Lung microvascular endothelial cell (primary cell): ENCODE measurements at places on chromosomes 13 and 19.

DNA sequence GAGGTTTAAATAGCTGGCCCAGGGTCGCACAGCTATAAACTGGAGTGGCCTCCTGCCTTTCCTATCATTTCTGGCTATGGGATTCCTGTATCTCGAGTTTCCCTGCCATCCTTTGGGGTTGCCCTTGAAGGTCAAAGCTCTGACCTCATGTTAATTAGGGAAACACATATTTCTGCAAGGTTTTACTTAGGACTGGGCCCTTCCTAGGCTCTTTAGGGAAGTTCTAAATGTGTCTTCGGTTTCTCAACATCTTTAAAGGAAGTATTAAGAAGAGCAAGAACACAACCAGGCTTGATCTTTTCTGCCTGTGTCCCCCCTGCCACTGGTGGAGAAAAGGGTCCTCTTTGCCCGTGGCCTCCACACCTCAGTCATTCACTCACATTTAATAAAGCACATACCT lies 10.8 kb downstream of the LCP1 start:
- DNase-seq = no peak

- no peak for DNase-seq
Observed at GRCh38 chr19:54532528-54532927, 29.9 kb downstream of the LAIR2 start.

GRCh38 chr19:41548954-41549688 lies 26.8 kb upstream of the CEACAM21 start:
- peak; percentile 48 for DNase-seq

DNA sequence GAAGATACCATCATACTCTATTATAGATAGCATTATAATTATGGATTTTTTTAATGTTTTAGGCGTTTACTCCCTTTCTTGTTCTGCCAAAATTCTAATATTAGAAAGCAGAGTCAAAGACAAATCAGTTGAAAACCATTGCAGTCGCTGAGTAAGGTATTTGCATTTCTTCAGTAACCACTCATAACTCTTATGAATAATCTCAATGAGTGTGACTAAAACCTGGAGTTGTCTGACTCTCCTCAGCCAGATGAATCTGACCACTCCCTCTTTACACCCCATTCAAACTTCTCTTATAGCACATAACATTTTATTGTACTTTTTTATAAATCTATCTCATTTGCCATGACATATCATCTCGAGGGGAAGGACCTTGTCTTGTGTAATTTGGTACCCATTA lies 1006.5 kb downstream of the DIAPH3 start:
- DNase-seq = no peak

DNA sequence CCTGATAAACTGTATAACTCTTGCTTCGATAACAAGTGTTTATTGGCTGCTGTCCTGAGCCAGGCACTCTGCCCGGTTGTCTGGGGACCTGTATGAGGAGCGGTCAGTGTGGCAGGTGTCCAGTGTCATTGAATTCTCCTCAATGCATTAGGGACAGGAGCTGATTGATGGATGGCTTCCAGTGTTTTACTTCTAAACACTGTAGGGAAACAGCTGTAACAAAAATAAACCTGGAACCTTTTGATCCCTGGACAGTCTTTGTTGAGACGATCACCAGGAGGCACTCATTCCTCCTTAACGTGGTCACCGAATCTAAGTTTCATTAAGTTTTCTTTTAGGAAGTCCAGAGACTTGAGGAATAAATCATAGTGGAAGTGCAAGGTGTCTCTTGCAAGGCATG lies 17.9 kb downstream of the UBAC2 start:
- DNase-seq = peak; percentile 30

DNA sequence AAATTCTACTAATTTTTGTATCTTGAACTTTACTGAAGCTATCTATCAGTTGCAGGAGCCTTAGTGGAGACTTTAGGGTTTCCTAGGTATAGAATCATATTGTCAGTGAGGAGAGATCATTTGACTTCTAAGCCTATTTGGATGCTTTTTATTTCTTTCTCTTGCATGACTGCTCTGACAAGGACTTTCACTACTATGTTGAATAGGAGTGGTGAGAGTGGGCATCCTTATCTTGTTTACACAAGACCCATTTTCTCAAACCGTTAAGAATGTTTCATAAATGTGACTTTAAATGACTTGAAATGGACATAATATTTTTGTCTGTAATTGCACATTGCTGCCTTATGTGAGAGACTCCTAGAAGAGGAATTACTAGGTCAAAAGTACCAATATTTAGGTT lies 17.9 kb upstream of the CSNK1A1L start:
- no peak for DNase-seq

DNA sequence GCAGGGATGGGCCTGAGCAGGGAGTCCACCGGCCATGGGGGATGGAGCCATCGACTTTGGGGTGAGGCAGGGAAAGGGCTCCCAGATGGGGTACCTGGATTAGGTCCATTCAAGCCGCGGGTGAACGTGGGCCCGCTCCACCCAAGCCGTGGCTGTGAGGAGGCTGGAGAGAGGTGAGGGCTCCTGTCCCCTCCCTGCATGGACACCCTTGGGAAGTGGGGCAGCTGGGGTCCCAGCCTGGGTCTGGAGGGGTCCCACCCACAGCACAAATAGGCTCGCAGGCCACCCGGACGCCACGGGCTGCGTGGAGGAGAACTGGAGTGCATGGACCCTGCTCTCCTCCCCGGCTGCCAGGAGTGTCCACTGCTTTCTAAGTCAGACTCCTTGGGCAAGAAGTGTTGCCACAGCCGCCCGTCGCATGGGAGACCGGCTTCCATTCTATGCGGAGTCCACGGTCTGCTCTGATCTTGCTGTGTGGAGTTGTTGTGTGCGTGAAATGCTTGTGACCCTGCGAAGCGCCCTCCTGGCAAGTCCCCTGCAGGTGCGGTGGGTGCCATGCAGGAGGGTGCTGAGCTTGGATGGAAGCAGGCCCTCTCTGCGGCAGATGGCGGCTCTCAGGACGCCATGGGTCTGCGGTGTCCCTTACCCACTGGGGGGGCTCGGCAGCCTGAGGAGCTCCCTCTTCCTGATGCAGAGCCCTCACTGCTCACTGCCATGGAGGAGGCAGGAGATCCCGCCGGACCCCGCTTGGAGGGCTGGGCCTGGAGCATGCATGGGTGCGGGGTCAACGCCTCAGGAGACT lies 2.0 kb downstream of the DAZAP1 start:
- no peak for DNase-seq
